ENCODE measurements at places on chromosomes 5 and 9.

GRCh38 chr5:89728750-89729149 lies 680.8 kb downstream of the CETN3 start:
- DNase-seq = peak; percentile 31

GRCh38 chr9:83047839-83048775 lies 14.8 kb downstream of the RASEF start:
- peak; percentile 69 for DNase-seq

GRCh38 chr5:178606269-178606668 lies 16.1 kb upstream of the COL23A1 start:
- DNase-seq = no peak

DNA sequence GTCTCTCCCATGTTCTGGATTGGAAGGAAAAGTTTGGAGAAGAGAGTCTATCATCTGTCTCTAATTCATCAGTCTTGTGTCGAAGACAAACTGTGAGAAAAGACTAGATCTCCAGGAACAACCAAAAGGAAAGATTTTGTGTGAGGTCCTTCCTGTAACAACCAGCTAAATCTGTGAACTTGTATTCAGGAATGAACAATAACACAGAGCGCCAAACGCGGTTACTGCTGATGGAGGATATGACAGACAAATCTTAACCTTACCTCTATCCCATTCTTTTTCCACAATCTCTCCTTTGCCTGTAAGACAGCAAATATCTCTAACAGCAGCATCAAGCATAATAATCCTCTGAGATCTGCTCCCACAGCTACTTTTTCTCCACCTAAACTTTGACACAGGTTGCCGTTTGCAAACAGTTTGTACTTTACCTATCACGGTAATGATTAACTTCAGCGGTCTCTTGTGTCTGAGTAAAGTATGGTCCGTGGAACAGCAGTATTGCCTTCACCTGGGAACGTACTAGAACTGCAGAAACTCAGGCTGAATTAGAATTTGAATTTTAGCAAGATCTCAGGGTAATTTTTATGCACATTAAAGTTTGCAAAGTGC lies 387.6 kb downstream of the ELAVL2 start:
- no peak for DNase-seq

DNA sequence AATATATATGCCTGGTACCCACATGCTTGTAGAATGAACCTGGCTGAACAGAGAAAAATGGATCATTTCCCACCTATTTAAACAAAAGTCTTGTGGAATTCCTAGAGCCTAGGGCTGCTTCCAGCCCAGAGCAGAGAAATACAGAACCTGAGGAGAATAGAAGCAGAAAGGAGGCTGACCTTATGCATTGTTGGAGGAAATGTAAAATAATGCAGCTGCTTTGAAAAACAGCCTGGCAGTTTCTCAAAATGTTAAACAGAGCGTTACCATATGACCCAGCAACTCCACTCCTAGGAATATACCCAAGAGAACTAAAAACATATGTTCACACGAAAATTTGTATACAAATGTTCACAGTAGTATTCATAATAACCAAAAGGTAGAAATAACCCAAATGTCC lies 15.1 kb downstream of the MAPKAP1 start:
- DNase-seq = no peak

Data from spinal cord (tissue), 10 donors.